ENCODE measurements at places on chromosomes 2 and 18.
A peak's percentile ranks its signal among the peaks of the same experiment; 100 is the strongest.

DNA sequence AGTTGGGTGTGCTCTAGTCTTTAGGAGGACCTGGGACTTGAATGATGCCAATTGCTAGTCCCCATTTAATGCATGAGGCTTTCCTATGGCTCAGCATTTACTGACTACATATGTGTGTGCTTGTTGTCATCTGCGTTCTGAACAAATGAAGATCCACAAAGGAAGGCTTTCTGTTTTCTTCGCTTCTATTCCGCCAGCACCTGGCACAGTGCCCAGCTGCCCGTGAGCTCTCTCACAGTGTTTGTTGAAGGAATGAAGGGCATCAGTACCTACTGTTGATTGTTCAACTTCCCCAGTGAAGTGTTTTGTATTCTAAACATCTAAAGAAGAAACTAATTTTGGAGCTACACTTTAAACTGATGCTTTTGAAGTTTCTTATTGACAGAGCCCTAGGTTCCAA lies 122.4 kb upstream of the LINC00305 start:
- no peak for DNase-seq

DNA sequence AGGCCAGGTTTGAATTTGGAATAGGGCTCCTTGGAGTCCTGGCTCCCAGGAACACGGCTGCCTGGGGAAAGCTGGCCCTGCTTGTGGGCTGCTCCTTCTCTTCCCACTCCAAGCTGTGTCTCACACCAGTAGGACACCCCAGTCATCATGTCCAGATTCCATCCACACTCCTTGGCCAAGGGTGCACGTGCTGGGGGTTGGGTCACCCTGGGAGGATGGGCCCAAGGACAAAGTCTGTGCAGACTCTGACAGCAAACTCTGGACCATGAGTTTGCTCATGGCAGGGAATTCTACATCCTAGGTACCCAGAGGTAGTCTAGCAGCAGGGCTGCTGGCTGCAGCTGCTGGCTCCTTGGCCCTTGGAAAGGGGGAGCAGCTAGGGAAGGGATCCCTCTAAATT lies 102.4 kb upstream of the EPAS1 start:
- DNase-seq, result no peak

DNA sequence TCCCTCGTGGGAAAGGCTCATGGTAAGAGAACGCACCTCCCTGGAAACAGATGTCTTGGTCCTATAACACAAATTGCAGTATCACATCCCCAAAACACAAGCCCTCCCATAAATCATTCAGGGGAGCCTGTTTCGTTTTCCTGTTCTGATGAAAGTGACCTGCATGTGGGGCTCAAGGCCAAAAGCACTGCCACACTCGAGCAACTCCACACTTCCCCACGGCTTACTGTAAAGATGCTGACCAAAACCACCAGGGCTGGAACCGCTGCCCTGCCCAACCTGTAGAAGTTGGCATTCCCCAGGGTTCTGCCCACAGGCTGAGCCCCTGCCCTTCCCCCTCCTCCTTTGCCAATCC lies 139.7 kb downstream of the BCL11A start:
- no peak for DNase-seq

DNA sequence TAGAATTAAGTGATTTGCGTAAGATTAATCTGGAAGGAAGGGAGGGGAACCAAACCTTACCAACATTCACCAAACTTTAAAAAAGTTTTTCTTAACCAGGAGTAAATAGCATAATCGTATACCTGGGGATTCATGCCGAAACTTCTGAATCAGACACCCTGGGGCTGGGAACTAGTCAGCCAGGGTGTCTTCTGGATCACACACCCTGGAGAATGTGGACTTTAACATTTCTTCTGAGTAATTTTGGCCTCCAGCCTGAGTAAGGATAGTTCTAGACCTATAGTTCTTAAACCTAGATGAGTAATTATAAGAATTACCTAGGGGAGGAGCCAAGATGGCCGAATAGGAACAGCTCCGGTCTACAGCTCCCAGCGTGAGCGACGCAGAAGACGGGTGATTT lies 44.1 kb upstream of the MEIS1 start:
- DNase-seq, result no peak

DNA sequence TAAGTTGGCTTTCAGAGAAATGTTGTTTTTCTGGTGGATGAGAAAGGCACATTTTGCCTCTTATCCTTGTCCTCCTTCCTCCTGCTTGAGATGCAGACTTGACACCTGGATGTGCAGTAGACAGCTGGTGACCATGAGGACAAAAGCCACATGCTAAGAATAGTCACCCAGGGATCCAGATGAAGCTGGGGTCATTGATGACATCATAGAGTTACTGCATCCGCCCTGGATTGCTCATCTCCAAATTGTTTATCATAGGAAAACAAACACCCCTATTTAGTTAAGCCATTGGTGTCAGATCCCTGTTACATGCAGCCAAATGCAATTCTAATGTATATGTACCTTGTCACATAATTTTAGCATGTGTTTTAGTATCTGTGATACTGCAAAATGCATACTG lies 16.3 kb upstream of the SLC1A4 start:
- DNase-seq, result no peak

- DNase-seq, result no peak
These were observed 228.7 kb upstream of the SLC8A1 start for GRCh38 chr2:40680547-40680946.

GRCh38 chr2:157777427-157777826 lies 98.7 kb downstream of the ACVR1 start:
- peak; percentile 10 for DNase-seq

DNA sequence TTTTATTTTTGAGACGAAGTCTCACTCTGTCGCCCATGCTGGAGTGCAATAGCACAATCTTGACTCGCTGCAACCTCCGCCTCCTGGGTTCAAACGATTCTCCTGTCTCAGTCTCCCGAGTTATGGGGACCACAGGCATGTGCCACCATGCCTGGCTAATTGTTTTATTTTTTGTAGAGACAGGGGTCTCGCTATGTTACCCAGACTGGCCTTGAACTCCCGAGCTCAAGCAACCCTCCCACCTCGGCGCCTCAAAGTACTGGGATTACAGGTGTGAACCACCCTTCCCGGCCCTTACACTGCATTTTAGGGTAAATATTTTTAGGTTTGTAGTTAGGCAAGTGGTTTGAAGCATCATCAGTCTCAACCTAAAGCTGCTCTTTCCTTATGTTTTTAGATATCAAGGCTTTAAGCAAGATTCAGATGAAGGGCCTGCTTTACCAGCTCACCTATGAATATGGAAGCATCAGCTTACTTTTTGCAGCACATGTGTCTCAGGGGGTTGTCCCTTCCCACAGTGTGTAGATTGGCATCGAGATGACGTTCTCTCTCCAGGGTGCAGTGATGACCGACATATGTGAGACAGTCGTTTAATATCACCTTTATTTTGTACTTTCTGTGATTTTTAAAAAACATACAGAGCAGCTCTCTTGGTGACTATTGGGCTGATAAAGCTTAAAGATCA lies 47.2 kb downstream of the ATIC start:
- DNase-seq, result no peak

- DNase-seq, result no peak
These were observed 294.1 kb downstream of the ALK start for GRCh38 chr2:29627279-29627711.

DNA sequence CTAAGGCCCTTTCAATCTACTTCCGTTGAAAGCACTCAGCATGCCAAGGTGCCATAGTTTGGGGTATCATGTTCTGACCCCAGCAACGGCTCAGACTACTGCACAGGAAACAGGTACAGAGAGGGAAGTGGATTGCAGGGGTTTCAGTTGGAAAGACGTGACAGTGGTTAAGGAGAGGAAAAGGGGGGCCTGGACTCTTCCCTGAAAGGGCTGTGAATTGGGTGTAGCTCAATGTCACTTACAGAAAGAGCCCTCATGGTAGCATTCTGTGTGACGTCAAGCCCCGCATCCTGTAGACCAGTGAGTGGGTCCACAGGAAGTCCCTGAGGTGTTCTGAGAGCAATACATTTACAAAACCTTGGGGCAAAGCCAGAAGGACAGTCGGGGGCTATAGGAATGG lies 121.5 kb upstream of the GYPC start:
- no peak for DNase-seq

- no peak for DNase-seq
These were observed 13.0 kb upstream of the RTN4 start for GRCh38 chr2:55063226-55063625.

DNA sequence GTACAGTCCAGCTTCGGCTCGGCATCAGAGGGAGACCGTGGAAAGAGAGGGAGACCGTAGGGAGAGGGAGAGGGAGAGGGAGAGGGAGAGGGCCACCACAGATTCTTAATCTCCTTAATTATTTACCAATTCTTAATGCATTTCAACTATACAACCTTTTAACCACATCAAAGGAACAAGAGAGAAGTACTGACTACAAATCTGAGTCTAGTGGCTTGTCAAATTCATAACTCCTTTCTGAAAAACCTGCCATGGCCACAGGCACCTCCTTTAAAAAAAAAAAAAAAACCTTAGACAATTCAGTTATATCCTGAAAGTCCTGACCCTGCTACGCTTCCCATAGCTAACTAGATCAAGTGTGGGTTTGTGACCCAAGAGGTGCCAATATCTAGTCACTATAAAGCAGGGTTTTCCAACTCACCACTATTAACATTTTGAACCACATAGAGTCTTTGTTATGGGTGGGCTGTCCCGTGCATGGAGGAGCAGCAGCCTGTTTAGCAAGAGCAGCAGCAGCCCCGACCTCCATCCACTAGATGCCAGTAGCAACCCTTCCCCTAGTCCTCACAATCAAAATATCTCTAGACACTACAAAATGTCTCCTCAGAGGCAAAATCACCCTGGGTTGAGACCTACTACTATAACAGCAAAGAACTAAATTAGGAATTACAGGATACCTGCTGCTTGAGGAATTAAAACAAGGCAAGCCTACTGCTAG lies 6.8 kb downstream of the ESCO1 start:
- DNase-seq, result no peak

GRCh38 chr18:76521417-76522121 lies 26.5 kb upstream of the ZNF516 start:
- DNase-seq, result no peak

DNA sequence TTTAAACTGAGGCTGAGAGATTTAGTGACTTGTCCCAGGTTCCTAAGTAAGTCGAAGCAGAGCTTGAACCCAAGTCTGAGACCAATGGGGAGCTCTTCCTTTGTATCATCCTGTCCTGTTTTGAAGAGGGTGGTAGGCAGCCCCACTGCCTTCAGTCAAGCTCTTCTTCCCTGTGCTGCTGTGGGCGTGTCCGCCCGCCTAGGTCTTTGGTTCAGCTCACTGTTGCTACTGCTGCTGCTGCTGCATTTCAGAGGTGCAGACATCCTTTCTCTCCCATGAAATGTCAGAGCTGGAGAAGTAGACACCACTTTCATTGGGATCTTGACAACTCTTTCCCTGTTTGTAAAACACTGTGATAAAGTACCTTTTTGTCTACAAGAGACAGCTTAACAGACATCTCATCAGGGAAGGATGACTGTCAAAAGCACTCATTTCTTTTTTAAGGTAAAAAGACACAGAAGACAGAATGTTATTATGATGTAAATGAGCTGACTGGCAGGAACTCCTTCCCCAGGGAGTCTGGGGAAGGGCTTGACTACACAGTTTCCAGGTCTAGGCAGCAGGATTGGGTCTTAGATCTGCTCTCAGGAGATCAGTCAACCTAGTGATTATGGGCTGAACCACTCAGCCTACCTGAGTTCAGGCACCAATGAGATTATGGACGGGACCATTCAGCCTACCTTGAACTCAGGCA lies 91.7 kb upstream of the TRIB2 start:
- no peak for DNase-seq

DNA sequence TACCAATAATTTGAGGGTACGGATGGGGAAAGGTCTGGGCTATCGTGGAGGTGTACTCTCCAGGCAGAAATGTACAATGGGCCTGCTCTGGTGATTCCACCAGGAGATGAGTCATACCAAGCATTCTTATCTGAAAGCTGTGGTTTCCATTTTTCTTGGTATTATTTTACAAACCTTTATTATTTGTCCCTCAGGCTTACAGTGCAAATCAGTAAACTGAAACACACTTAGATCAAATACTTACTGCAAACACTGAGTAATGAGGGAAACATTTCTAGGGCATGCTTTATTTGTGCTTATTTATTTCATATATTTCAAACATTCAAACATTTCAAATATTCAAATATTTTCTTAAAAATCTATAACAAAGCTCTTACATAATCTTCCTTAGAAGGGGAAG lies 319.8 kb downstream of the RND3 start:
- no peak for DNase-seq
